RWPE1 (cell line): ENCODE measurements at places on chromosomes 7 and 10.

- DNase-seq, result no peak
Observed at GRCh38 chr7:157141525-157142060, 2.9 kb downstream of the UBE3C start.

- peak; percentile 85 for DNase-seq
Observed at GRCh38 chr10:110530131-110530831, 32.6 kb downstream of the DUSP5 start.

- DNase-seq, result no peak
Observed at GRCh38 chr7:141001122-141001521, 13.6 kb downstream of the MRPS33 start.

DNA sequence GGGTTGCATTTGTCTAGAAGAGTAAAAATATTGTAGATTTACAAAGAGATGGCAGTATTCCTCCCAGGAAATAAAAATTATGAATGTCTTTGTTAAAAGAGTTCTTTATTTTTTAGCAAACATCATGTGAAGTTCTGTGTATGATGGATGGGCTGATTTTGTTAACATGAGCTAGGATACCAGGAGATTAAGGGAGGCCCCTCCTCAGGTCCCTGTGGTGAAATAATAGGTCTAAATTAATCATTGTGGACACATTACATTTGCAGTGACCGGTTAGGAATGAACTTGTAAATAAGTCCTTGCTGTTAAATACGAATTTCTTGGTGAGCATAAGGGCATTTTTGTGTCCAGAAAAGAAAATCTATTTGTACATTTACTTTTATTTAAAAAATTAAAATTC is 339.4 kb upstream of the PHF14 start:
- DNase-seq, result no peak

- no peak for DNase-seq
Observed at GRCh38 chr10:14705548-14706230, 69.0 kb downstream of the FAM107B start.

DNA sequence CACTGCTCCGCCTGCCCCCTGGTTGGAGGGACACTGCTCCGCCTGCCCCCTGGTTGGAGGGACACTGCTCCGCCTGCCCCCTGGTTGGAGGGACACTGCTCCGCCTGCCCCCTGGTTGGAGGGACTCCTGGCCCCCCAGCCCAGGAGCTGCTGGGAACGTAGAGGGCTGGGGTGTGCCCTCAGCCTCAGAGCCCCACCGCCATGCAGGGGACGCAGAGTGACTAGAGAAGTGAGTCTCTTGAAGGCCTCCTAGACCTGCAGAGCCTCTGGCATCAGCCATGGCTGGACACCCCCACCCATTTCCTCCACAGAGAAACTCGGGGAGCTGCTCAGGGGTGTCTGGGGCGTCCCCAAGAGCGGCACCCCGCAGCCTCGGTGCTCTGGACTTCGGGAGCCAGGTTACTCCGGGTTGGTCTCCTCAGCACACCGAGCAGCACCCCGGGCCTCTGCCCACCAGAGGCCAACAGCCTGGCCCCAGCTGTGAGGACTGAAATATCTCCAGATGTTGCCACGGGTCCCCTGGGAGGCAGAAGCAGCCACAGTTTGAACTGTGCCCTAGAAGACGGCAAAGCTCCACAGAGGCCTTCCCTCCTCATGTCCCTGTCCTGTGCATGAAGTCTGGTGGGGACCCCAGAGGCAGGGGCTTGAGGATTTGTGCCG is 191.9 kb downstream of the ELFN1 start:
- no peak for DNase-seq

DNA sequence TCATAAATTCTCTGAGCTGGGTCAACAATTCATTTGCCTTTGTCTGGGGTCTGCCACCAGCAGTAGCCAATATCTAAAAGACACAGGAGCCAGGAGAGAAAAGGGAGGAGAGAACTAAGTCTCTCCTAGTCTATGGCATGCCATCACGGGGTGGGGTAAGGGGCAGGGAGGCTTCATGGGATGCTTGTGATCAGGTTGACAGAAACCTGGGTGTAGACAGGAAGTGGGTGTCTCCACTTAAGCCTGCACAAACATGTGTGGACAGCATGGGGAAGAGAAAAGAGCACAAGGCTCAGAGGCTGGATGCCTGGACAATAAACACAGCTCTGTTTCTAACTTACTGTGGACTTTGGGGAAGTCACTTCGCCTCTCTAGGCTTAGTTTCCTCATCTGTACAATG is 11.5 kb upstream of the C10orf53 start:
- DNase-seq, result peak; percentile 24

DNA sequence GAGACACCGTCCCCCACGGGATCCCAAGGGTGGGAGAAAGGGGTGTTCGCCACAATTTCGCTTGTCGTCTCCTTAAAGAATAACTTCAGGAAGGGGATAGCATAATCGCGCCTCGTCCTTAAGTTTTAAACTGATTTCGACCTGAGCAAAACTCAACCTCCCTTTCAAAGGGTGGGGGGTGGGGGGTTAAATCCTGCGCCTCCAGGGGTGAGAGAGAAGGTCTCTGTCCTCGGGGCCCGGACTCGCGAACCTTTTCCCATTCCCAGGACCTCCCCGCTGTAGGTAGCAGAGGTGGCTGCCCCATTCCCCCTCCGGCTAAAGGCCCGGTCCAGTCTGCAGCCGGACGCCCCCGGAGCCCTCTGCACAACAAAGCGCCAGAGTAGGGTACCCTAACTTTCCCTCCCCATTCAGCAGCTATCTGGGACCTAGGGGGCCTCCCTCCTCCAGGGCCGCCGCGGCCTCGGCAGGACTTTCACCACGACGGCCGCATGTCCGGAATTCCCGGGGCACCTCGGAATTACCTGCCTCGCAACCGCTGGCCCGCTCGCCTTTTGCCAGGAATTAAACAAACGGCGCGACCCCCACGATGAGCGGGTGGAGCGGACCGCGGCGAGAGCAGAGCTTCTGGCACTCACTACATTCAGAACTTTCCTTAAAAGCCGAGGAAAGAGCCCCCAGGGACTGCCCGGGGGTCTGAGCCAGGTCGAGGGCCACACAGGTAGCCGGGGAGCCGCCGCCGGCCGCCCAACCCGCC is 1.7 kb downstream of the CDK6 start:
- DNase-seq, result peak; percentile 38

DNA sequence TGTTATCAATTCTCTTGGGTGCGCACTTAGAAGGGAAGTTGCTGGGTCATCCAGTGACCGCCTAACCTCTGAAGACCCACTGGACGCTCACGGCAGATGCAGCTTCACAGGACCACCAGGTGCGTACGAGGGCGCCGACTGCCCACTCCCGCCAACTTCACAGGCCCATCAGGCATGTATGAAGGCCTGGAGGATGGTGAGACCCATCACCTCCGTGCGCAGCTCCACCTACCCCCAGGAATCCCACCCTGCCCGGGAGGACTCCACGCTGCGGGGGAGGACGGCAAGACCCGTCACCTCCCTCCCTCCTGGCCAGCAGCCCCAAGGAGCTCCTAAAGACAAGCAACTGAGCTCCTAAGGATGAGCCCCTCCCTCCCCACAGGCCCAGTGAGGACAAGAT is 146.9 kb downstream of the MAD1L1 start:
- no peak for DNase-seq

GRCh38 chr7:119936836-119937235 is 336.1 kb upstream of the KCND2 start:
- DNase-seq, result no peak

DNA sequence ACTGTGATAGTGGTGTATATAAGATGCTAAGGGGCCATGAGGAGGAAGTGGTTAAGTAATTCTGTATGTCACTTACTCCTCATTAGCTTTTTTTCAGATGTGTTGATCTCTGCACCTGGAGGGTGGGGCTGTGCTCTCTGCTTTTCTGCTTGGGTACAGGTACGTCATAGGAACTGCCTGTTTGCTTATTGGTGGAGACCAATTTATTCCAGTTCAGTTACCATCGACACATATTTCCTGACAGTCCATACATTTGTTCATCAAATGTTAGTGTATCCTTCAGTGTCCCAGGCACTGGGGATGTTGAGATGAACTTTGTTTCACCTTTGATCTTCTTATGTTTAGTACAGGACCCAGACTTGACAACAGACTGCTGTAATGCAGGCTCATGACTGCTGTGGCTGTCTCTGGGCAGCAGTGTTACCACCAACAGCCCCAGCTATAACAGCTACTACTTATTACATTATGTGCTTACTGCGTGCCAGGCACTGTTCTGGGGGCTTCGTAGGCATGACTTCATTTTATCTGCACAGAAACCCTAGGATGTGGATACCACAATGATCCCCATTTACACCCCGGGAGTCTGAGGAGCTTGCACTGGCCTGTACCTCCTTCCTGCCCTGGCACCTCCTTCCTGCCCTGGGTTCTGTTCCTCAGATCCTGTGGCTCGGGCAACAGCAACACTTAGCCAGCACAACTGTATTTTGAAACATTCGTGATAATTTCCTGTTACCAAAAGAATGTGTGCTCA is 87.4 kb downstream of the BUB3 start:
- no peak for DNase-seq

DNA sequence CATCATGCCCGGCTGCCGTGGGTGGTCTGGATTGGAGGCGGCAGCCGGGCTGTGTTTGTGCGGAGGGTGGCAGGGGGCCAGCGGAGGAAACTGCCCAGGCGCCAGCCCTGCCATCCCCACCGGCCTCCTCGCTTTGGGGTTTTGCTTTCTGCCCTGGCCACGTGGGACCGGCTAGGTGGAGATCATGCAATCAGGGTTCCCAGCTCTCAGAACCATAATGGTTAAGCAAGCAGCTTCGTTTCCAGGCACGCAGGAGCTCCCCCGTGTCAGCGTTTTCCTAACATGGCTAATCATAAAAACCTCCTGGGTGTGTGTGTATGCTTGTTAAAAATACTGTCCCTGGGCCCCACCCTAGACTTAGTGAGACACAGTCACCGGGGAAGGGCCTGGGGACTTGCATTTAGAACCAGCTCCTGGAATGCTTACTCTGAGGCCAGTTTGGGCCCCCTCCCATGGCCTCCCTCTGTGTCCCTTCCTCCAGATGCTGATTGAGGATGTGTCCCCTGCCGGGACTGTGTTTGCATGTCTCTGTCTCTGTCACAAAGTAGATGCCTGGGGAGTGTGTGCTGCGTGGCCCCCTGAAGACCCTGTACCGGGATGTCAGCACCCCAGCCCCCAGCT is 119.3 kb downstream of the CUX1 start:
- no peak for DNase-seq

DNA sequence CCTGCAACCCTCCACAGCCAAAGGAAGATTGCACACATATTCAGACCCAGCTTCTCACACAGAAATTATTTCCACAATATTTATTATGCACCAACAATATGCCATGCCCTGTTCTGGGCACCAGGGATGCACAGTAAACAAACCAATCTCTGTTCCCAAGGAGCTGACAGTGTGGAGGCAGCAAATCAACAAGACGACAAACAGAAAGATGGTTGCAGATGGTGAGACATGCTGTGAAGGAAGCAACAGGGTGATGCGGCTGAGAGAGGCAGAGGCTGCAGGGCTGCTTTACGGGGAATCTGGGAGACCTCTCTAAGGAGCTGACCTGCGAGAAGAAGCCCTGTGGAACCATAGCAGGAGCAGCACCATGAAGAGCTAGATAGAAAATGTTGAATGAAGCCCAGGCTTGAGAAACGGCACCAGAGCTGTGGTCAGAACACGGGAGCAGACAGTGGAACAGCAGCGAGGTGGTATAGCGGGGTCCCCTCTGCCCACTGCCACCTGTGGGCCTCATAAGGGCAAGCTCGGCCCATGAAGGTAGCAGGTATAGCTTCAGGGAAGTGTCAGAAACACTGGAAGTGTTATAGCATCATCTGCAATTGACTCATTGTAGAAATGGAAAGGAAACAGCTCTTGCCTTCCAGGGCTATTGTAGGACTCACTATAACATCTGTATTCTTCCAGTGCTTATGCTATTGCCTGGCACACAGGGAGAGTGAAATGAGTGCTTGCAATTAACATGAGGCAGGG is 17.4 kb downstream of the RBP3 start:
- no peak for DNase-seq

DNA sequence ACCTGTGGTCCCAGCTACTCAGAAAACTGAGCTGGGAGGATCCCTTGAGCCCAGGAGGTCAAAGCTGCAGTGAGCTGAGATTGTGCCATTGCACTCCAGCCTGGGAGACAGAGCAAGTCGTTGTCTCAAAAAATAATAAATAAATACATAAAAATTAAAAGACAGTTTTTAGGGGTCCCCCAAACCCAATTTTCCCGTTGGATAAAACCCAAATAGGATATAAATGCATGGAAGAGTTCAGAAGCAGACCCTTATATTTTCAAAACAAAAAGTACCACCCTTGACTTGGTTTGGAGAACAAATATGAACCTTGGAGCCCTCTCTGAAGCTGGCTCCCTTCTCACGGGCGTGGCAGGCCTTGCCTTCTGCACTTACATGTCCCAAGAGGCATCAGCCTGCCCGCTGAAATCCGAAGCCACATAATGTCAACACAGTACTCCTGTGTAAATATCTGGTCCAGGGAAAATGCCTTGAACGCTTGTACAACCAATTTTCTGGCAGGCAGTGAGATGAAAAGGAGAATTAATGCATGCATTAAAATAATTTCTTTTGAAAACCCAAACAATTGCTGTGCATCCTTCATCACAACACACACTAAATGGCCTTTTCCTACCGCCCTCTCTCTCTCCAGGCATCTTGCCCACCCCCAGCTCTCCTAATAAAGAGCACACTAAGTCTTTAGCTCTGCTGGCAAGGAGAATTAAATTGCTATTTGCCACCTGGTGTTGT is 46.4 kb upstream of the PARD3 start:
- DNase-seq, result no peak

- DNase-seq, result no peak
Observed at GRCh38 chr7:12137283-12137682, 73.8 kb upstream of the TMEM106B start.

DNA sequence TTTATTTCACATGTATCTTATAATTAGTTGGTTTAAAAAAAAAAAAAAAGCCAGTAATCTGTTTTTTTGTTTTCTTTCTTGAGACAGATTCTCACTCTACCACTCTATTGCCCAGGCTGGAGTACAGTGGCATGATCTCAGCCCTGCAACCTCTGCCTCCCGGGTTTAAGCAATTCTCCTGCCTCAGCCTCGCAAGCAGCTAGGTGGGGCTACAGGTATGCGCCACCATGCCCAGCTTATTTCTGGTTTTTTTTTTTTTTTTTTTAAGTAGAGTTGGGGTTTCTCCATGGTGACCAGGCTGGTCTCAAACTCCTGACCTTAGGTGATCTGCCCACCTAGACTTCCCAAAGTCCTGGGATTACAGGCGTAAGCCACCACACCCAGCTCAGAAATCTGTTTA is 34.1 kb upstream of the CAPZA2 start:
- no peak for DNase-seq

- no peak for DNase-seq
Observed at GRCh38 chr7:36614959-36615358, 109.3 kb downstream of the AOAH start.

DNA sequence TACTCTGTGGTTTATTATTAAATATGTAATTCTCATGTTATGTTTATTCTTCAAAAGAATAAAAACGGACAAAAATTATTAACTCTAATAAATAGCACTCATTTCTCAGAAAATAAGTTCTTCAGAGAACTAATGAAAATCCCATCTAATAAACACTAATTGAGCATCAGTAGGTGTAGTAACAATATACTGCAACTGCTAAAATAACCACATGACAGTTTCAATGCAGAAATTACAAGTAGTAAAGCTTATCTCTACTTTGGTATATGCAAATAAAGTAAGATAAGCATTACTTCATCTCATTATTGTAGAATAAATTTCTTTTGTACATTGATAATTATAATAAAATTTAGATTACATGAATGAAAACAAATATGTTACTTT is 56.4 kb upstream of the DKK1 start:
- DNase-seq, result no peak

GRCh38 chr7:155166673-155167370 is 96.7 kb downstream of the HTR5A start:
- no peak for DNase-seq
